Activated naive CD8-positive, alpha-beta T cell treated with anti-CD3 and anti-CD28 coated beads for 36 hours (primary cell): ENCODE measurements at places on chromosomes 16 and 17.

GRCh38 chr16:49468611-49469310, 95.2 kb downstream of the C16orf78 start:
- peaks cover 11% of the 10 kb centered on the region for H3K4me1 ChIP-seq
- H3K27me3 ChIP-seq = no peaks in the 10 kb centered on the region
- no peak for DNase-seq

GRCh38 chr16:74320707-74321106, 24.1 kb downstream of the PSMD7 start:
- H3K27ac ChIP-seq = no peak overlapping the region
- H3K27me3 ChIP-seq = no peaks in the 10 kb centered on the region
- no peak for DNase-seq
- no peaks in the 10 kb centered on the region for H3K36me3 ChIP-seq
- H3K4me3 ChIP-seq = no peak overlapping the region
- no peaks in the 10 kb centered on the region for H3K4me1 ChIP-seq

- H3K4me1 ChIP-seq = peaks cover 8% of the 10 kb centered on the region
- no peaks in the 10 kb centered on the region for H3K27me3 ChIP-seq
- peaks cover 2% of the 10 kb centered on the region for H3K36me3 ChIP-seq
- peak overlapping the region; percentile 76 for H3K4me3 ChIP-seq
Observed at GRCh38 chr17:82065193-82065637, 389 bp downstream of the DUS1L start.

GRCh38 chr17:8155231-8155995, 3.2 kb upstream of the PER1 start:
- peaks cover 58% of the 10 kb centered on the region for H3K4me1 ChIP-seq
- H3K4me3 ChIP-seq = no peak overlapping the region
- H3K27me3 ChIP-seq = no peaks in the 10 kb centered on the region
- no peak overlapping the region for H3K27ac ChIP-seq
- DNase-seq = no peak
- peaks cover 19% of the 10 kb centered on the region for H3K36me3 ChIP-seq

DNA sequence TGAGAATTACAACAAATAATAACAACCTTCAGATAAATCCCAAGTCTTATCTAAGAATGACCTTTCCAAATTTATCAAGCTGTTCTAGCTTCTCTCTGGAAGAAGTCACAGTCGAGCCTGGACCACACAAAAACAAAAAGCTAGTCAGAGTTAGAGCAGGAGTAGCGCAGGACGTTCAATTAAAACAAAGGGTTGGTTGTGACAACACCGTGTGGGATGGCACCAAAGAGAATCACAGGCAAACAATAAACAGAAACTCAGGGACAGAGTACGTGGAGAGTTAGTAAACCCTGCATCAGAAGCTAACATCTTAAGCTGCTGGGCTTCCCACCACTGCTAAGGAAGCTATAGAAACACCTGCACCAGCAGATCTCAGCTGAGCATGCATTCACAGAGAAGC, 23.8 kb downstream of the ARHGAP17 start:
- no peaks in the 10 kb centered on the region for H3K27me3 ChIP-seq
- H3K36me3 ChIP-seq = peaks cover 5% of the 10 kb centered on the region
- peaks cover 71% of the 10 kb centered on the region for H3K4me1 ChIP-seq
- DNase-seq = no peak
- H3K4me3 ChIP-seq = no peak overlapping the region
- H3K27ac ChIP-seq = no peak overlapping the region

GRCh38 chr17:50495918-50496317, 12.3 kb upstream of the MYCBPAP start:
- no peaks in the 10 kb centered on the region for H3K27me3 ChIP-seq
- H3K4me1 ChIP-seq = no peaks in the 10 kb centered on the region
